ENCODE measurements at places on chromosomes 11 and 22. TPM values are rescaled to one million over a fixed set of nuclear protein-coding genes. Genes with fewer than 3 reads are reported as not detected.

LIF gene
- total RNA-seq, result 103 TPM

MS4A15 gene
- not detected for total RNA-seq

CDCA5 gene
- 109 TPM for total RNA-seq

MS4A4A gene
- total RNA-seq, result not detected

GRCh38 chr11:7609015-7609414, 64.3 kb downstream of the CYB5R2 start:
- H3K27ac ChIP-seq, result no peak overlapping the region
- DNase-seq, result no peak
- H3K4me1 ChIP-seq, result no peaks in the 10 kb centered on the region
- no peak overlapping the region for H3K4me3 ChIP-seq
- H3K27me3 ChIP-seq, result no peaks in the 10 kb centered on the region

DNA sequence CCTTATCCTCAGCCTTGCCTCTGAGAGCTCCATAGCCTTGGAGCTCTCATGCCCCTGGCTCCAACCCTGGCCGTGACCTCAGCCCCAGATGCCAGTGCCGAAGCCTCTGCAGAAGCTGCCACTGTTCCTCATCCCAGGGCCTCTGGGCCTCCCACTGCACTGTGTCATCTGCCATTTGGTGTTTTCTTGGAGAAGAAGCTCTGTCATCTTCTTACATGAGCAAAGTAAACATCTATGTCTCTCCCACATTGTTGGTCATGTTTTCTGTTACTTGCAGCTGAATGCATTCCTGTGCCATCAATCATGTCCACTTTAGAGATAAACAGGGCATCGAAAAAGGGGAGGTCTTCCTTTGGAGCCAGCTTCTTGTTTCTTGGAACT, 45.0 kb upstream of the FTH1 start:
- no peak for DNase-seq
- no peak overlapping the region for H3K27ac ChIP-seq
- H3K27me3 ChIP-seq, result peaks cover under 1% of the 10 kb centered on the region
- no peaks in the 10 kb centered on the region for H3K36me3 ChIP-seq

GRCh38 chr11:9136741-9137140, 45.3 kb upstream of the SCUBE2 start:
- no peaks in the 10 kb centered on the region for H3K27me3 ChIP-seq
- no peak overlapping the region for H3K27ac ChIP-seq
- H3K36me3 ChIP-seq, result peaks cover 28% of the 10 kb centered on the region
- peaks cover 33% of the 10 kb centered on the region for H3K4me1 ChIP-seq
- no peak overlapping the region for H3K4me3 ChIP-seq

DNA sequence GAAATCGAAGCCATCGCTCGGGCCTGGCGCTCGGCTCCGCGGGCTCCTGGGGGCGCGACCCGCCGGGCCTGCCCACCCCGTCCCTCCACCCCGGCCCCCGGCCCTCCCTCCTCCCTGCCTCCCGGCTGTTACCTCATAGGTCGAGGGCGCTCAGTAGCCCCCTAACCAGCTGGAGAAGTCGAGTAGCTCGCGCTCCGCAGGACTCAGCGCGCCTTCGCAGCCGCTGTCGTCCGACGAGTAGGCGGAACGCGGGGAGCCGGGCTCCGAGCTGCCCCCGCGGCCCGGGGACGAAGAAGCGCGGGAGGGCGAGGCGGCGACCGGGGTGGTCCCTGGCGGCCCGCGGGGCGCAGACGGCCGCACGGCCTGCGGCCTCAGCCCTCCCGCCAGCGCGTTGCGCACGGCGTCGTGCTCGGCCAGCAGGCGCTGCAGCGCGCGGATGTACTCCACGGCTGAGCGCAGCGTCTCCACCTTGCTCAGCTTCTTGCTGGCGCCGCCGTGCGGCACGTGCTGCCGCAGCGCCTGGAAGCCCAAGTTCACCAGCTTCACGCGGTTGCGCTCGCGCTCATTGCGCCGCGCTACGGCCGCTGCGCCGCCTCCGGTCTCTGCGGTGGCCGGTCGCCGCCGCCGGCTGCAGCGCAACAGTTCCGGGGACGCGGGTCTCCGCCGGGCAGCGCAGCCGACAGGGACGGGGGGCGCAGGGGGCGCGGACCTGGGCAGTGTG, 627 bp downstream of the ASCL2 start:
- no peak overlapping the region for H3K4me3 ChIP-seq
- peak; percentile 62 for DNase-seq
- H3K4me1 ChIP-seq, result peaks cover 27% of the 10 kb centered on the region
- H3K36me3 ChIP-seq, result no peaks in the 10 kb centered on the region
- peaks cover 29% of the 10 kb centered on the region for H3K27me3 ChIP-seq
